HS-27A (cell line): ENCODE measurements at places on chromosomes 1 and 21.

DNA sequence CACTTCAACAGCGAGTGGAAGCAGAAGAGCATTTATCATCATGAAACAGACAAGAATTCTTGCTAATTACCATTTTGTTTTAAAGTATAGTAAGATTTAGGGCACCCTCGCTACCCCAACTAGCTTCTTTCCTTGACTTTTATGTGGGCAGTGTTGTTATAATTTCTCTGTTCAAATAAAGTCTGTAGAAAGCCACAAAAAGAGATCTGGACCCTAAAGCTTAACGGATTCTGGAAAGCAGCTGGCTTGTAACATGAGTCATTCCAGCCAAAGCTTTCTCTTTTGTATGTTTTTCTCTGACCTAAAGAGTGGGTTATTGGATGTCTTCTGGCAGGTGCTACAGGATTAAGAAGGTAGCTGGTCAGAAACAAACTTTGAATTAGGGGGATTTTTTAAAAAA, 37.4 kb downstream of the RUNX1 start:
- no peak for DNase-seq

- DNase-seq, result no peak
Observed at GRCh38 chr1:30708361-30708728, 15.0 kb downstream of the MATN1 start.

- DNase-seq, result no peak
Observed at GRCh38 chr1:41481109-41481775, 3.2 kb downstream of the EDN2 start.

GRCh38 chr1:39509360-39510009, 18.0 kb downstream of the BMP8A start:
- DNase-seq, result no peak

GRCh38 chr1:228739826-228740225, 4.5 kb downstream of the RHOU start:
- DNase-seq, result no peak
